ENCODE measurements at places on chromosomes 11 and 22.

GRCh38 chr22:49216579-49216978, 611.1 kb downstream of the BRD1 start:
- DNase-seq, result no peak

DNA sequence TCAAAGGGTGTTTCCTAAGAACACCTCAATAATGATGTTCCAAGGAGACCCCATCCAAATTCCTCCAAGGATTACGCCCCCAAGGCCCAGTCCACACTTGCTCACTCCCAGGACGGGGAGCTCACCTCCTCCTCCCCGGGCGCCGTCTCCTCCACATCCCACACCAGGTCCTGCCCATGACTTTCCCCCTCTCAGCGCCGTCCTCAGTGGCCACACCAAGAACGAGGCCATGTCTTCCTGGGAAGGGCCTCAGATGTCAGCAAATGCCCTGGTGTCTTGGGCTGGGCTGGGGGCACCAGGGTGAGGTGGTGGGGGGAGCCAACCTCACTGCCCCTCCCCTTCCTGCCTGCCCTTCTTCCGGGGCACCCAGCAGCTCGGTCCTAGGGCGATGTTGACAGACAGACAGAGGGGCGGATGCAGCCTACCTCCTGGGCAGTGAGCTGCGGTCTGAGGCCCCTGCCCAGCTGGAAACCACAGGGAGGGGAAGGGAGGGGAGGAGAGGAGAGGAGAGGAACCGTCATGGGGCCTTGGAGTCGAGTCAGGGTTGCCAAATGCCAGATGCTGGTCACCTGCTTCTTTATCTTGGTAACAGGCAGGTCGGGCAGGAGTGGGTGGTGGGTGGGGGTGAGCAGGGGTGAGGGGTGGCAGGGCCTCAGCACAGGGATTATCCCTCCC, at the start of the genes C11orf21 and TSPAN32:
Gene C11orf21, minus strand, starts transcription at position 288 of the 675 bp plus-strand sequence. Its CDS starts 110 bp downstream, at position 178.
Gene TSPAN32, plus strand, starts transcription at position 383 of the 675 bp plus-strand sequence. Its CDS starts 137 bp downstream, at position 520.
- peak; percentile 48 for DNase-seq

DNA sequence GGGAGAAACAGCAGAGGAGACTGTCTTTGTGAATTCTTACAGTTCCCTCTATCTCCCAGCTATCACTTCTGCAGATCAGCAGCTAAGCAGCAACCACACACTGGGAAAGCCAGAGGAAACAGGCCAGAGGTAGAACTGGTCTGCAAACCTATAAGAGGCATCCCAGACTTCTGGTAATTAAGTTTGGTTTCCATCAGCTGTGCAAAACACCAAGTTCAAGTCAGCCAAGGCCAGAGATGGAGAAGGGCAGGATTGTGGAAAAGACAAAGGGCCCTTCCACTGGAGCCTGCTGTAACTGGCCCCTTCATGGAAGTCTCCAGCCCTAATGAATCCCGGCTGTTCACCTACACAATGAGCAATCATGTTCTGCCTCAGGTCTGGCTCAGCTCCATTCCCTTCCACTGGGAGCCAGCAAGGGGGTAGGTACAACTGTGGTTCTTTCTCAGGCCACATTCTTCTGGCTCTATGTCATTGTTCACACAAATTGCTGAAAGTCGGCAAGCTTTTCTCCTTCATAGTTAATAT, 4.6 kb upstream of the PAMR1 start:
- no peak for DNase-seq

GRCh38 chr11:124890151-124890550, 7.5 kb downstream of the ROBO4 start:
- DNase-seq, result no peak

- no peak for DNase-seq
These were observed 206.4 kb downstream of the TBC1D22A start for GRCh38 chr22:46968848-46969247.

DNA sequence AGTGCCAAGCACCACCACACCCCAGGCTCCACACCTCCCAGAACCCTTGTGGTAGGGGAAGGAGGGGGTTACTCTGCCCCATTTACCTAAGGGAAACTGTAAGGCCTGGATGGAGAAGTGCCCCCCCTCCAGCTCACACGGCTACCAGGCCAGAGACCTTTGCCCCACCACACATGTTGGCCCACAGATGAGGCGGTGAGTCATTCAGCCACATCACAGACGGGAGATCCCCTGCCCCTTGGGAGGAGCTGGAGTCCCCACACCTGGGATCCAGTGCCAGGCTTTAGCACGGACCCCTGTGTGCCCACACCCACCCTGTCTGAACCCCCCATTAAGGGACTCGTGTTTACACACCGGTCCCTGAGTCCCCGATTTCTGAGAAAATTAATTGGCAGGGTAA, 24.9 kb downstream of the CDKN1C start:
- DNase-seq, result no peak

DNA sequence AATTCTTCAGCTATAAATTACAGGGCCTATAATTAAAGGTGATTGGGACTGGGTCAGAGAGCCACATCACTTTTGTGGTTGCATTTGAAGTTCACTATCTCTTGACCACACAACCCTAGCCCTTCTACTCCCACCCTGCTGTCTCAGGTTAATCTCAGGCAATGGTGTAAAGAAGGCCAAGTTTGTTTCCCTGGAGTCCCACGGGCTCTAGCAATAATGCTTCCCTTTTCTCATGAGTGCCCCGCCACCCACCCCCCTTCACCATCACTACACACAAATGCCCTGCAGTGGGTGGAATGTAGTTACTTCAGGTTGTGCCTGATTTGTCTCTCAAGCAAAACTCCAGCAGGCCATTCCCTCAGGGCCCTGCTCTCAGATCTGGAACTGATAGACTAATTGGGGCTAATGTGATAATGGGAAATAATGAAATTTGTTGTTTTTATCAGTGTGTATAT, 1.8 kb upstream of the EHF start:
- DNase-seq, result no peak

DNA sequence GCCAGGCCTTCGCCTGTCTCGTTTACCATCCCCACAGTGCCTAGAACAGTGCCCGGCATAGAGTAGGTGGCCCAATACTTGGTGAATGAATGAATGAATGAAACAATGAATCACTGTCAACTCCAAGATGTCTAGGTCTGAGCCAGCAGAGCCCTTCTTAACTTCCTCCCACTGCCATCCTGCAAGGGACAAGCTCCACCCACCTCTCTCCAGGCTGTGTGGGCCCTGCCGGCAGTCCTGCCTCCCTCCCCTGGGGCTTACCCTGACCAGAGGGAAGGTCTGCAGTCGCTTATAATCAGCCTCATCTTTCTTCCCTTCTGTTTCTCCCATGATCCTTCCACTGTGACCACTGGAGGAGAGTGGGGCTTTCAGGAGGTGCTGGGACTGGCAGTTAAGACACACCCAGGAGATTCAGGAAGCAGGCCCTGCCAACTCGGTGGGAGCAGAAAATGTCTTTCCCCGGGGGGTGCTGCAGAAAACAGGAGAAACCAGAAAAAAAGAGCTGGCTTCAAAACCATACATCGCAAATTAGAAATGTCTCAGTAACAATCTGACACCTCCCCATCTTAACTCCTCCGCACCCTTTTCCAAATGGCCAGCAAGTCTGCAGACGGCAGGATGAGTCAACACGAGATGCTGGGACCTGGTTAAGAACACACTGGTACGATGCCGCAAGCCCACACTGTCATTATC, 11.4 kb downstream of the DNAL4 start:
- no peak for DNase-seq

DNA sequence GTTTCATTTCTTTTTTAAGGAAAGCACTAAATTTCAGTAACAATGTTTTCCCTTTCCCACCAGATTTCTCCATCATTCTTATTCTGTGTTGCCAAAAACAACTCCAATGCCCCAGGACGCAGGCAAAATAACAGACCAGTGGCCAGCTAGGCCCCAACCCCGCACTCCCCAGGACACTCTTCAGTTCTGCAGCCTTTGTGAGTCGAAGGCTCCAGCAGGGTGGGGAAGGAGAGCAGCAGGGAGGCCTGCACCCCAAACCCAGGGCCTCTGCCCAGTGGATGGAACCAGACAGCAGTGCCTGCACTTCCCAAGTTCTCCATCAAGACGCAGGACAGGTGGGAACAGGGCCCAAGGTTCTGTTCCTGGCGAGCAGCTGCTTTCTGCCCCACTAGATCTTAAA, 34.4 kb downstream of the PPP2R1B start:
- DNase-seq, result no peak

DNA sequence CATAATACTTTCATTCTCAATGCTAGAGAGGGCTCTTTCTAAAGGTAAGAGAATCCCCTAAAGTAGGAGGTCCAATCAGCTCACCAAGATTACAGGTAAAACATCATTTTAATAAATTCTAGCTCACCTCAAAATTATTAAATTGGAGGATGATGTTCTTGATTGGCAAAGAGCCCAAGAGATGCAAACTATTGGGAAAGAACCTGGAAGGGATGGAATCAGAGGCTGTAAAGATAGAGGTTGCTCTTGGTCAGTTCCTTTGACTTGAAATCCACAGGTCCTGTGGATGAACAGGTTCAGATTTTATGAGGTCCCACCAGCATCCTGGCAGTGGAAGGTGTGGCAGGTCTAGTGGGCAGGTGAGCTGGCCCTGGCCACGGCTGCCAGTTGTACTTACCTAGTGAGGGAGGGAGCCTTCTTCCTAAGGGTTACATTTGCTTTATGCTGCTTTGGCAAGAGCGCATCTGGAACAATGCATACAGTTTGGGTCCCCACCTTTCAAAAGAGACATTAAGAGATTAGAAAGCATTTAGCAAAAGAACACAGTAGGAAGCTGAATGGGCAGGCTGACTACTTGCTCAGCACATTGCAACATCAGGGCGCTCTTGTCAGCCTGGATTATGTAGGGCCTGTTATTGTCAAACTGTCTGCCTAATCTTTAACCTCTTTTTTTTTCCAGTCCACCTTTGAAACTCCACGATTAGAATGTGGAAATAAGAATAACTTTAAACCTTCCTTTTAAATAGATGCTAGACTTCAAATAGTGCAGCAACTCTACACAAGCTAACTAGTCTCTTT, 97.0 kb downstream of the RDX start:
- no peak for DNase-seq

DNA sequence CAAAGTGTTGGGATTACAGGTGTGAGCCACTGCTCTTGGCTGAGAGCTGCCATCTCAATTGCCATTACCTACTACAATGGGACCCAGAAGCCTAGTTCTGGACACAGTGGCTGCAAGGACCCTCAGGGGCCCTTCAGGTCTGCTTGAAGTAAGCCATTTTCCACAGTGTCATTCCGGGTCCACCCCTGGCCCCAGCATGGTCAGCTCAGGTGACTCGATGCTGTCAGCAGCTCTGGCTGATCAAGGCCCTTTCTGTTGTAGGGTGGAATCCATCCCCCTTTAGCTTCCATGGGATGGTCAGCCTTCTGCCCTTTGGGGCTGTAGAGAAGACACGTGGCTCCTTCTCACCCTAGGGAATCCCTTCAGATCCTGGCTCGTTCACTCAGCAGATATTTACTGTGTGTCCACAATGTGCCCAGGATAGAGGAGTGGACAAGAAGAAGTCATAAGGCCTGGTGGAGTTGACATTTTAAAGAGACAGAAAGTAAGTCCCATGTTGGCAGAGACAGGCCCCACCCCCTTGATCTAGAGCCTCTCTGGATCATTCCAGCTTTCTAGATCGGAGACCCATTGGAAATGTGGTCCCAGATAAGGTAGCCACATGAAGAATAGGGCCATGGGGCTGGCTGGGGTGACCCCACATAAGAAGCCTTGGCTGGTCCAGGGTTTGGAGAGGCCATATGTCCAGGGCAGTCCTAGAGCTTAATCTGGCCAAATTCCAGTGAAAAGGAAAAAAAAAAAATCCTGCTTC, 15.1 kb upstream of the KAT5 start:
- no peak for DNase-seq

DNA sequence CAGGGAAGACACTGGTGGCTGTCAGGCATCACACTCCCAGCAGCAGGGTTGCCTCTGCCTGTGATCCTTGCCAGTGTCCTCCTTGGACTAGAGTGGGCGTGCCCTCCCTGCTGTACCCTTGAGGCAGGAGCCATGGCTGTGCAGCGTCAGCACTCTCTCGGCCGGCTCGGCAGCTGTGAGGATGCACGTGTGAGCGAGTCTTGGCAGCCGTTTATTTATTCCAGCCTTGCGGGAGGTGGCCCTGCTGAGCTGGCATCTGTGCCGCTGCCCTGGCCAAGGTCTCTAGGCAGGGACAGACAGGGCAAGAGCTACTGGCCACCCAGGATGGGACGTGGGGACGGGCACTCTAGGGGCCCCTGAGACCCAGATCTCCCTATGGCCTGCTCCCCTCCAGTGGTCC, 33.9 kb downstream of the TSPAN4 start:
- no peak for DNase-seq

DNA sequence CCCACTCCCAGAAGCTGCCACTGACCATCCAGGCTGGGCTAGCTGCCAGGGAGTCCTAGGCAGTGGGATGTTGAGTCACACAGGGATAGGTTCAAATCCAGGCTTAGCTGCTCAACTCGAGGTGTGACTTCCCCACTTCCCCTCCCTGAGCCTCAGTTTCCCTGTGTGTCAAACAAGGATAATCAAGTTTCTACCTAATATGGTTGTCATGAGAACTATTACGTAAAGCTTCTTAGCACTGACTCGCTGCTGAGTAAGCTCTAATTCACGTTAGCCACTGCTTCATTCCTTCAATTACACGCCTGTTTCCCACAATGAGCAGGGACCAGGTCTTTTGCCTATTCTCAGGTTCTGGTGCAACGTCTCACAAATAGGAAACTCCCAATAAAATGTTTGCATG, 67.7 kb downstream of the SEZ6L start:
- DNase-seq, result no peak

- DNase-seq, result no peak
These were observed 45.0 kb downstream of the LARGE2 start for GRCh38 chr11:45967506-45967905.

GRCh38 chr11:65036931-65037330, 4.1 kb upstream of the SAC3D1 start:
- no peak for DNase-seq

DNA sequence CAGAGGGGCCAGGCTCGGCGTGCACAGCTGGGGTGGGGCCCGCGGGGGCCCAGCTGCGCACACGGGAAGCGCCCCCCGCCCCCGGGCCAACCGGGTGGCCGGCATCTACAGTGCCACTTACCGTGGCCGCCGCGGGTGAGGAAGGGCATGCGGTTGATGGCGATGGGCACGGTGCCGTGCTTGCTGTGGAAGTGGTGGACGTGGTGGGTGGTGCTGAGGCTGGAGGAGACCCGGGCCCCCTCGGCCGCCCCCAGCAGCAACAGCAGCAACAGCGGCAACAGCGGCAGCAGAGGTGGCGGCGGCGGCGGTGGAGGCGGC, 51.4 kb downstream of the SLC22A12 start:
- no peak for DNase-seq

GRCh38 chr11:45924927-45925326, 2.5 kb downstream of the LARGE2 start:
- DNase-seq, result no peak

DNA sequence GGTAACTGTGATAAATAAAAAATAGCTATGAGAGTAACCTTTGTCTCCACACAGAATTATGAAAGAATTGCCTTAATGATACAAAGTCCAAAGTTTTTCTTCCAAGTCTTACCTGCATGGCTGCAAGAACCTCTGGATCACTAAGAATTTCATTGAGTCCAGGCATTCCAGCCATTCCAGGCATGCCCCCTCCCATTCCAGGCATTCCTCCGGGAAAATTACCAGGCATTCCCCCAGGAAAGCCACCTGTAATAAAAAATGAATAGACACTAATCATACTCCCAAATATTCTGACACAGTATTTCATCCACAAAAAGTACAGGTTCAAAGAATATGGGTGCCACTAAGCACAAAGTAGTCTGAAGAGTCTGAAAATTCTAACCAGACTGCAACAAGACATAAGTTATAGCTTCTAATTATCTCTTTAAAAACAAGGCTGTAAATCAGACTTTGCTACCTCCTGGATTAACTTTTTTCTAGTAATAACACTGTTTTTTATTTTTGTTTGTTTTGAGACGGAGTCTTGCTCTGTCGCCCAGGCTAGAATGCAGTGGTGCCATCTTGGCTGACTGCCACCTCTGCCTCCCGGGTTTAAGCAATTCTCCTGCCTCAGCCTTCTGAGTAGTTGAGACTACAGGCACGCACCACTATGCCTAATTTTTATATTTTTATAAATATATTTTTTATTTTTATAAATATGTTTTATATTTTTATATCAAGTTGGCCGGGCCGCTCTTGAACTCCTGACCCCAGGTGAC, 8.0 kb upstream of the SLC25A17 start:
- no peak for DNase-seq
